Kidney capillary endothelial cell (primary cell): ENCODE measurements at places on chromosomes 11 and 22.
A peak's percentile ranks its signal among the peaks of the same experiment; 100 is the strongest.

GRCh38 chr11:116738975-116739374 lies 33.8 kb downstream of the BUD13 start:
- DNase-seq, result no peak

- no peak for DNase-seq
Measured at GRCh38 chr11:37544491-37544890, 946.5 kb upstream of the RAG2 start.

DNA sequence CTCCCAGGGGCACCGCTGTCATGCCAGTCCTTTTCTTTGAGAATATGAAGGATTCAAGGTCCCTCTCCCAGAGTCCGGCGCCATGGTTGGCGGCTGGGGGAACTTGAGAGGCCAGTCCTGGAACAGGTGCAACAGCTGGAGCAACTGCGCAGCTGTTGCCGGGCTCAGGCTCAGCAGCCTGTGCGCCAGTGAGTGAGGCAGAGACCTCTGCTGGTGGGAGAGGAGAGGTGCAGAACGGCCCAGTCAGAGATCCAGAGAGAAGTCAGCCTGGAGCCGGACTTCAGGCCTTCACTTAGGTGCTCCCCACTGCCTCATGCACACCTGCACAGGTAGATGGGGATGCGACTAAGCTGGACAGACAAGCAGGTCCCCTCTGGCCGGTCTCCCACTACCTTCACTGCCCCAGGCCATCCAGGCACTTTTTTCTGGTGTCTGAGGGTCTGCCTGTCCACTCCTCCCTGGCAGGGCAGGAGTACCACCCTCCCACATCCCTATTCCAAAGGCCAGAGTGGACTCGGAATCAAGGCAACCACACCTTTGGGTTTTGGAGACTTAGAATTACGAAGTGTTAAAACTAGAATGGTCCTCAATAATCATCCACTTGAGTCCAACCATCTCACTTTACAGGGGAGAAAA lies 4.6 kb downstream of the CHRDL2 start:
- DNase-seq, result peak; percentile 49

GRCh38 chr11:104623518-104623917 lies 274.7 kb downstream of the CASP12 start:
- DNase-seq, result peak; percentile 42

DNA sequence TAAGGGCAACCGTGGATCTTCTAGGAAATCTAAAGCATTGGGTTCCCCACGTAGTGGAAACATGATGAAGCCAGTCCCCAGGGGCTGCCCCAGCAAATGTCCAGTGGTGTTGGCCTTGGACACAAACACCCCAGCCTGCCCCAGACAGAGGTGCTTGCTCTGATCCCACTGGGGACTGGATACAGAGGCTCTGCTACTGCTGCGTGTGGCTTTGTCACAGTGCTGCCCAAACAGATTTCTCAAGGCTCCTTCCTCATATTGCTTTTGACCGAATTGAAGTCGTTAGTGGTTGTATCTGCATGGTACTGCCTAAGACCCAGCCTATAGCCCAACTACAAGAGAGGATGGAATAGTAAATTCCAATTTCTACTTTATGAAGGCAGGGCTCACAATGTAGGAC lies 40.1 kb upstream of the CD44 start:
- DNase-seq, result no peak

GRCh38 chr11:117483372-117483771 lies 155.7 kb downstream of the CEP164 start:
- DNase-seq, result no peak

DNA sequence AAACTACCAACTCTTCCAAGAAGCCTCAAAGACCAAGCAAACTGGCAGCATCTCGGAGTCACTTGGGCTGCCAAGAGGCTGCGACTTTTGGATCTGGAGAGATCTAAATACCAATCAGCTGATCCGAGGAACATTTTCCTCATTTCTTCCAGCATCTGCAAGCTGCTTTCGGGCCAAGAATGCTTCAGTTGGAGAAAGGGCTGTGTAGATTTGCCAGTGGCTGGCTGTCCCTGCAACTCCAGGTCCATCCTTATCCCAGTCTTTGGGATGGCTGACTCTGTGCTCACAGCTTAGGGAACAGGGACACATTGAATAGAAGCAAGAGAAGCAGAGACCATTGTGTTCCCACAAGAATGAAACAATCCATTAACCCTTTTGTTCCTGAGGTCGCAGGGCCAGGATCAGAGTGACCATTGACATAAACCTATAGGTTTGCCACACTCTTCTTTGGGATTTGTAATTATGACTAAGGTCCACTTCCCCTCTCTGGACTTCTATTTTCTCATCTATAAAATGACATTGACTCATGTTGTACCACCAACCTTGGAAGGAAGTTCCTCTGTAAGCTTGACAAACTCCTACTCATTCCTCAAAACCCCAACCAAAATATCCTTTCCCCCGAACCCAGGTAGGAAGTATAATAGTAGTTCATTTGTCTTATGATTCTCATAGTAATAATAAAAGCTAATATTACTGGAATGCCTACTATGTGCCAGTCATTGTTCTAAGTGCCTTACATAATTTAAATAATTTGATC lies 340.8 kb downstream of the MN1 start:
- DNase-seq, result no peak

- DNase-seq, result peak; percentile 96
Measured at GRCh38 chr11:43327987-43328386, 16.2 kb downstream of the API5 start.

DNA sequence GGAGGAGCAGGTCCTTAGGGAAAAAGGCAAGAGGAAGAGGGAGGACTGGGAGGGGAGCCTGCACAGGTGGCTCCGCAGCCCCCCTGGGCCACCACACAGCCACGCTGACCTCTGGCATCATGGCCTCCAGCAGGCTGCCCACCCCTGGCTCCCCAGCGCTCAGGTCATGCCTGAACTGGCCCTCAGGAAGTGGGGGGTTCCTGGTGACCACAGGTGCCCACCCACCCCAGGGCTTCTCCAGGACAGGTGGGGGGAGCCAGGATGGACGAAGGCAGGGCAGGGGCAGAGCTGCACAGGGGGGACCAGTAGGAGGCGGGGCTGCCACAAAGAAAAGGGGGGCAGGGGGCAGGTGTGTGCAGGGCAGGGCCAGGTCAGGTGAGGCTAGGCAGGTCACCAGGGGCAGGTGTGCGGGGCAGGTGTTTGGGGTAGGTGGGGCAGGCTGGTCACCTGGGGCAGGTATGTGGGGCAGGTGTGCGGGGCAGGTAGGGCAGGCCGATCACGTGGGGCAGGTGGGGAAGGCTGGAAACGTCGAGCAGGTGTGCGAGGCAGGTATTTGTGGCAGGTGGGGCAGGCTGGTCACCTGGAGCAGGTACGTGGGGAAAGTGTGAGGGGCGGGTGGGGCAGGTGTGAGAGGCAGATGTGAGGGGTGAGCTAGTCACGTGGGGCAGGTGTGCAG lies 997 bp downstream of the DEAF1 start:
- DNase-seq, result no peak

DNA sequence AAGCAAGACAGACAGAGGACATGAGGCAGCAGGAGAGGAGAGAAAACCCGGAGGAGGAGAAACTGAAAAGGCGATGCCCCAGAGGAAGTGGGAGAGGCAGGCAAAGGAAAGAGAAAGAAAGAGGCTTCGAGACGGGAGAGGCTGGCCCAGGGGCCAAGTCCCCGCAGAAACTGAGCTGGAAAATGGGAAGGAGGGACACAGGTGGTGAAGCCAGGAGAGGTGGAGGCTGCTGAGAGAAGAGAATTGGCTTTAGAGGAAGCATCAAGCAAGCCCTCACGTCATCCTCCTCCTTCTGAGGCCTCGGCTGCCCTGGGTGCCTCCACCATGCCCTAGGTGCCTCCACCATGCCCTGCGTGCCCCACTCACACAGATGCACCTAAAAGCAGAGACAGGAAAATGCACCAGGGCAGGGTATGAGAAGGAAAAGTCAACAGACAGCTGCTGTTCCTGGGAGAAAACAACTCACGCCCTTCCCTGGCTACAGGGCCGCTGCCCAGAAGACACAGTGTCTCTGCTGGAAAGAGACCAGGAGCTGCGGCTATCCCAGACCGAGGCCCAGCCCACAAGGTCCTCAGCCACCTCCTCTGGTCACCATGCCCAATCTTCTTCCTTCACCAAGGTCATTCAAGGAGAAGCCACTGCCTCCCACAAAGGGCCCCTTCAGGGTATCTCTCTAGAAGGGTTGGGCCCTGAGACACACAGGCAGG lies 14.3 kb downstream of the FXYD6 start:
- no peak for DNase-seq

GRCh38 chr11:67544616-67545242 lies 21.5 kb upstream of the CABP2 start:
- DNase-seq, result no peak

DNA sequence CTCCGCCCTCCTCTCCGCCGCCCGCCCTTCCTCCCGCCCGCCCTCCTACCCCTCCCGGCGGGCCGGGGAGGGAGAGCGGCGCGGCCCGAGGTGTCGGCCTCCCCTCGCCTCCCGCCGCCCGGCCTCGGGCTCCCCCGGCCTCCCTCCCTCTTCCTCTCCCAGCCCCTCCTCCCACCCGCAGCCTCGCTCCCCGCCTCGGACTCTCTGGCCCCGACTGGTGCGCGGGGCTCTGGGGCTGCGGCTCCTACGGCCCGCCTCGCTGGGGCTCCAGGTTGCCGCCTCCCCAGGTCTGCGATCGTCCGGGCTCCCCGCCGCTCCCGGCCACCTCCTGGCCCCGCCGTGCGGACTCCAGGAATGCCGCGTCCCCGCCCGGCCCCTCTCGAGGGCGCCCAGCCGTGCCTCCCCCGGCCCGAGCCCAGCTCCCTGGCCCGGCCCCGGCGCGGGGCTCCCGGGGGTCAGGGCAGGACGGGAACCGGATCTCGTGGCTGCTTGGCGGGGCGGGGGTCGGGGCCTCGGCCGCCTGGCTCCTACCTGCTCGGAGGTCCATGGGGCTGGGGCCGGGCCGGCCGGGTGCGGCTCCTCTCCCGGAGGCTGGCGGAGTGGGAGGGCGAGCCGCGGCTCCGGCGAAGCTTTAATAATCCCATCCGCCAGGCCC lies at the start of gene CLCF1:
CLCF1 (minus strand) TSS at position 606 of the 655 bp plus-strand sequence; CDS start at position 547, 59 bp downstream.
- DNase-seq, result no peak

- no peak for DNase-seq
Measured at GRCh38 chr11:85740481-85741400, 54.7 kb upstream of the CCDC89 start.

DNA sequence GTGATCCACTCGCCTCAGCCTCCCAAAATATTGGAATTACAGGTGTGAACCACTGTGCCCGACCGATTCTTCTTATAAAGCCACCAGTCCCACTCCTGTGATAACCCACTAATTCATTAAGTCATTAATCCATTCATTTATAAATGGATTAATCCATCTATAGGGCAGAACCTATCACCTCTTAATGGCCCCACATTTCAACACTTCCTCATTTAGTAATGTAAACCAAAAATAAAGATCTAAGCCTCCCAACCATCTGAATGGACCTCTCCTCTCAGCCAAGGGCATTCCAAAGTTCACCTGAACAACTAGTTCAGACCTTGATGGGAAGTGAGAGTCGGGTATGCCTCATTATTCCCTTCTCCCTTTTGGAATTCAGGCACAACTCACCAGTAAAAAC lies 9.9 kb upstream of the MRPL11 start:
- DNase-seq, result no peak

GRCh38 chr11:119990309-119991021 lies 147.4 kb downstream of the TRIM29 start:
- DNase-seq, result no peak

- DNase-seq, result no peak
Measured at GRCh38 chr22:39546889-39547586, 14.5 kb upstream of the RPS19BP1 start.

DNA sequence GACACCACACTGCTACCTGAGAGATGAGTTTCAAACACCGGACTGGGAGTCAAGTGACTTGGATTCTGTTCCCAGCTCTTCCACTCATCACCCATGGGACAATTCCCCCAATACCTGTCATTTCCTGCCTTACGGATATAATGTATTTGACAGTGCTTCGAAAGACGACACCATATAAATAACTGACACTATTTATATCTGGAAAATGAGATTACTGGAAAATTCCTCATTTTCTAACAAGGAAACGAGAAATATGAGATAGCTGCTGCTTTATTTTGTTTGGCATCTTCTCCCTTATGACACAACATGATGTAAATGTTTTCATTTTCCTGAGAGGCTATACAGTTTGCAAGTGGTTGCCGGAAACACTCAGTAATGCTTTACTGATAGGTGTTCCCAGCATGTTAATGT lies 8.6 kb downstream of the HSCB start:
- peak; percentile 44 for DNase-seq

- peak; percentile 99 for DNase-seq
Measured at GRCh38 chr11:67354075-67355022, 1.0 kb upstream of the POLD4 start.

GRCh38 chr11:72848846-72849466 lies 34.7 kb downstream of the ATG16L2 start:
- DNase-seq, result peak; percentile 37

- DNase-seq, result no peak
Measured at GRCh38 chr11:27353593-27354358, 9.2 kb downstream of the CCDC34 start.

DNA sequence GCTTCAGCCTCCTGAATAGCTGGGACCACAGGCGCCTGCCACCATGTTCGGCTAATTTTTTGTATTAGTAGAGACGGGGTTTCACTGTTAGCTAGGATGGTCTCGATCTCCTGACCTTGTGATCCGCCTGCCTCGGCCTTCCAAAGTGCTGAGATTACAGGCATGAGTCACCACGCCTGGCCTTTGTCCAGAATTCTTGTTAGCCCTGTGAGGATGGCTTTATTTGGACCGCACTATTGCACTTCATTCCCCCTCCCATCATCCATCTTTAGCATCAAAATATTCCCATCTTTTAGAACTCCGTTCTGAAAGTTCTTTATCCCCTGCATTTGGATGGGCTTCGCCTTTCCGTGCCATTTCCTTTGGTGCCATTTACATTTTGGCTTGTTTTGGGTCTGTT lies 2.6 kb downstream of the SAMM50 start:
- no peak for DNase-seq

DNA sequence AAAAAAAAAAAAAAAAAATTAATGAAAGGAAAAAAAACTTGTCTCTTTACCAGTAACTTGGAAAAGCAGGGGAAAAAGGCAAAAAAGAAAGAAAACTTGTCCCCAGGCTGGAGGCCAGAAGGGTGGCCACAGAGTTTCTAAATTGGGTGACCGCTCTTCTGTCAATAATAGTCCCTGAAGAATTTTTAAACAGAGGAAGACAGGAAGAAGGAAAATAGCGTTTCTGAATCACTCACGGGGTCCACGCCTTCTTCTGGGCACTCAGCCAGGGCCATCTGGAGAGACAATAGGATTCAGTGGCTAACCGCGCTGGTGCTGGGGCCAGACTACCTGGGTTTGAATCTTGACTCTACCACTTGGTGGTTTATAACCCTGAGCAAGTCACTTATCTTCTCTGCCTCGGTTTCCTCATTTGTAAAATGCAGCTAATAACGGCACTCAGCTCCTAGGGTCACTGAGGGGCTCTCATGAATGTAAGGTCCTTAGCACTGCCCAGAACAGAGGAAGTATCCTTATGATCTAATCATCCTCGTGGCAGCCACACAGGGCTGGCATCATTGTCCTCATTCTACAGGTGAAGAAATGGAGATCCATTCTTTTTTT lies 7.0 kb downstream of the C11orf86 start:
- peak; percentile 83 for DNase-seq

GRCh38 chr11:111612224-111612623 lies 10.0 kb downstream of the SIK2 start:
- DNase-seq, result no peak
